ENCODE measurements at places on chromosomes 3 and 15.

DNA sequence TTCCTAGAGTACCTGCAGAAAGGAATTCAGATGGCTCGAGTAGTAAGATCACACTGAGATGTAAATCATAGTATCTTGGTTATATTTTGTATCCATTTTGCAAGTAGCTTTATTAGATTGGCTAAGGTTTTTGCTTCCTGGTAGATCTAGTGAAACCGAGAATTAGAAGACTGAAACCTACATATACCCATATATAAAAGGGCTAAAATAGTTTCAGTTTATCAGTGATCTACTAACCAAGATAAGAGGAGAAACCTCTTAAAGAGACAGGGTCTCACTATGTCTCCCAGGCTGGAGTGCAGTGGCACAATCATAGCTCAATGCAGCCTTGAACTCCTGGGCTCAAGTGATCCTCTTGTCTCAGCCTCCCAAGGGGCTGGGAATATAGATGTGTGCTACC lies 135.3 kb downstream of the PCCB start:
- no peak for DNase-seq

- DNase-seq, result no peak
Observed at GRCh38 chr3:121885386-121885785, 8.8 kb upstream of the SLC15A2 start.

GRCh38 chr3:185896636-185897035 lies 41.2 kb downstream of the TRA2B start:
- no peak for DNase-seq

DNA sequence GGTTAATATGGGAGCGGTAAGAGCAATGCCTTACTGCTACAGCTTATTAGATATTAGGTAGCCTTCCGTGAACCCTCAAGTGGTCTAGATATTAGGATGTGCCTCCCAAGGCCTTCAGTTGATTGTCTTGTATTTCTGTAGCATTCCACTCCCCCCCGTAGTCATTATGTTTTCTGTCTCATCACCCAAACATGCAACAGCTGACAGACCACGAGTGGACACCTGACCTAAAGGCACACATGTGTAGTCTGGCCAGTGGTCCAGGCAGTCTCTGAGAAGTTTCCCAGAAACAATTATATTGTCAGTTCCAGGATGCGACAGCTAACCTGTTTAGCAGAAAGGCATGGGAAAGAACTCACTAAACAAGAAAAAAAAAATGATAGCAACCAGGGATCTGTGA lies 1000.9 kb downstream of the AGBL1 start:
- DNase-seq, result no peak

- no peak for DNase-seq
Observed at GRCh38 chr15:38660738-38661137, 96.1 kb upstream of the RASGRP1 start.

Measured in neuronal stem cell (in vitro differentiated cells).